Stimulated activated CD4-positive, alpha-beta T cell treated with anti-CD3 and anti-CD28 coated beads, Interleukin-1b, Interleukin-23, amount 100 ng/mL, for 1 hour (primary cell): ENCODE measurements at places on chromosomes 13 and 19.

- no peak for DNase-seq
Observed at GRCh38 chr13:98313922-98314292, 136.8 kb upstream of the RNF113B start.

DNA sequence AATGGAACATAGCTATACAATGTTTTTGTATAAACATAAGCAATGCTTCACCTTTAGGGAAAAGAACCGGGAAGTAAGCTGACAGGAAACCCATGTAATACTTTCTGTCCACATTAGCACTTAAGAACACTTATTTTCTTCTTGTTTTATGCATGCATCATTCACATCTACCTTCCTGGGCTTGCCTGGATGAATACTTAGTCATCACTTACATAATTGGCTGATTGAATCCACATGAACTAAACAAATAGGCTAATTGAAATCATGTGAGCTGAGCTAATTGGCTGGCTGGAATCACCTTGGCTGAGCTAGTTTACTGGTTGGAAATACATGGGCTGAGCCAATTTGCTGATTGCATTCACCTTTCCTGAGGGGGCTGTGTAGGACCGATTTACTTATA, 78.8 kb downstream of the ZNF726 start:
- DNase-seq, result no peak

GRCh38 chr19:35993923-35994598, 927 bp upstream of the SDHAF1 start:
- no peak for DNase-seq

GRCh38 chr13:112923962-112924361, 45.1 kb upstream of the MCF2L start:
- DNase-seq, result no peak

- DNase-seq, result no peak
Observed at GRCh38 chr13:112347986-112348385, 28.2 kb upstream of the SPACA7 start.

- DNase-seq, result no peak
Observed at GRCh38 chr19:50796128-50796633, 6.0 kb downstream of the ACP4 start.
